ENCODE measurements at places on chromosomes 1 and 21.

- DNase-seq: no peak
These were observed 163.4 kb downstream of the OLFM3 start for GRCh38 chr1:101833312-101833711.

DNA sequence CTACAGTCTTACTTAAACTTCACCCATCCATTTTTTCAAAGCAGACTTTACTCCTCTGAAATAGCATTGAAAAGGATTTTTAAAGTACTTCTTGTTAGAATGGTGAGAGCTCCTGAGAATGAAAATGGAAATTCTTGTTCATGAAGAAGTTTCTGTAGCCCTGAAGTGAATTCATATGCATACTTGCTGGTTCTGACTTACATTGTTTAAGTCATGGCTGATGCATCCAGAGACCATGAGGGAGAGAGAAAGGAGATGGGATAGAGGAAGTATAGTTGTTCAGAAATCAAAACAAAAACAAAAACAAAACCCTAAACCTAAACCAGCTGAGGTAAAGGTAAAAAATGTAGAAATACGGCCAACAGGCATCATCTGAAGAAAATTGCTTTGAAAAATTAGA lies 27.1 kb upstream of the SAMSN1 start:
- DNase-seq: no peak

- no peak for DNase-seq
These were observed 9.6 kb downstream of the TARBP1 start for GRCh38 chr1:234469376-234469775.

GRCh38 chr1:18668046-18668445 lies 37.4 kb downstream of the PAX7 start:
- DNase-seq: no peak

GRCh38 chr1:58763214-58763613 lies 20.6 kb downstream of the JUN start:
- no peak for DNase-seq
